ENCODE measurements at places on chromosomes 5 and 9. TPM values are rescaled to one million over a fixed set of nuclear protein-coding genes. Genes with fewer than 3 reads are reported as not detected.

DNA sequence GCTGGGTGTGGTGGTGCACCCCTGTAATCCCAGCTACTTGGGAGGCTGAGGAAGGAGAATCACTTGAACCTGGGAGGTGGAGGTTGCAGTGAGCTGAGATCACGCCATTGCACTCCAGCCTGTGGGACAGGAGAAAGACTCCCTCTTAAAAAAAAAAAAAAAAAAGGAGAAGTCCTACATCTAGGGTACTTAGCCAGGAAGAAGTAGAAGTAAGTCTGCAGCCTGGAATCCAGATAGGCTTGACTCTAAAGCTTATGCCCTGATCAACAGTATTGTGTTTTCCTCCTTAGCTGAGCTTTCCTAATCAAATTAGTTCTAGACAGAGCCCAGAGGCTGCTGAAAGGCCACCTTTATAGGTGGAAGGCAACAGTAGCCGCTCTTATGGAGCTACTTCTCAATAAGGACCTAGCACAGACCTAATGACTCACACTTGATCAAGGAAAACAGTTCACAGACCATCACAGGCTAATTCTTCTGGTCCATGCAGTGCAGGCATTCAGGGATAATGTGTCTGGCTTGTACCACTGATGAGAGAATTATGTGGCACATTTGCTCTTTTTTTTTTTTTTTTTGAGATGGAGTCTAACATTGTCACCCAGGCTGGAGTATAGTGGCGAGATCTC is 105.5 kb upstream of the KLF4 start:
- DNase-seq, result no peak

DNA sequence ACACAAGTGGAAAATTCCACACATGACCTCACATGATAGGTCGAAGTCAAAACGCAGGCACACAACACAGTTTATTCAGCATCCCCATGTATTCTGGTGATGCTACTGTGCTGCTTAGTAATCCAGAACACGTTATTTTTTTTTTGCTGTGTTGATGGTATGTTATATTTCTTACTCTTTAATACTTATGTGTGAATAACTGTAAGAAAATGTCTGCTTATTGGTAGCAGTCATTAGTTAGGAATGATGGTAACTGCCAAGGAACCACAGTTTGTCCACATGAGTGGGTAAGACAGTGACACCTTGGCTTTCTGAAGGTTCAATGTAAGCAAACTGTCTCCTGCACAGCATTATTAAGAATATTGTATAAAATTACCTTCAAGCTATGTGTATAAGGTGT is 107.7 kb upstream of the DAPK1 start:
- DNase-seq, result no peak

GRCh38 chr5:57190593-57190992 is 16.7 kb downstream of the GPBP1 start:
- DNase-seq, result no peak

Gene PAEP
- total RNA-seq, result not detected

Gene NUTM2G
- not detected for total RNA-seq

- DNase-seq, result no peak
Observed at GRCh38 chr5:142698447-142699183, 12.7 kb upstream of the FGF1 start.

DNA sequence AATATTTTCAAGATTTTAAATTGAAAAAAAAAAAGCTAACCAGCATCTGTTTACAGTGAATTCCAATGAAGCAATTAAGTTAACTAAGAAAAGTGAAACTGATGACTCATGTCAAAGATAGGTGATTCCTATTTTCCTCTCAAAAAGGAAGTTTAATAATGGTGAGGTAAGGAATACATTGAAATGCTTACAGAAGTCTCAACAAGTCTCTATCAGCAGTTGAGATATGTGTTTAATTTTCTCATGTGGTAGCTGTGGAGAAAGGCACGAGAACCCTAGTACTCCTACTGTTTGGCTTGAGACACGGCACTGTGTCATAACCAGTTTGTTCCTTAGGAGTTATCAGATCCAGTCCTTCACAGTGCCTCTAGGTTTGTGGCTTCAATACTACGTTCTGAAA is 114.5 kb downstream of the SLC25A46 start:
- DNase-seq, result peak; percentile 4

GRCh38 chr5:160152287-160152686 is 33.0 kb upstream of the PWWP2A start:
- DNase-seq, result no peak

- DNase-seq, result peak; percentile 78
Observed at GRCh38 chr9:20356403-20357036, 265.8 kb downstream of the MLLT3 start.

DNA sequence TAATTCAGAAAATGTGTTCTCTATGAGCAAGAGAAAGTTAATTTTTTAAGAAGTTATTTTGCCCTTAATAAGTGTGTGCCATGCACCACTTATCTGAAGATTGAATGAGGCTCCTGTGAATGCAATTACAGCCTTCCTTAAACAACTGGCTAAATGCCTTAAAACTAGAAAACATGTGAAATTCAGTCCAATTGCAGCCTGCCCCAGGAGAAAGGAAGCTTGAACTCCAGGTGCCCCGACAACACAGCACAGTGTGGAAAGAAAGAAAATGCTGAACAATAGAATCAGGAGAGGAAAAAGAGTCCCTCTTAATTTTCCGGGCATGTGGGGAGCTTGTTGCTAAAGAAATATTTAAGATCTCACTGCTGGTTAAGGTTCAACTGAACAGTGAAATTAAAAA is 8.8 kb downstream of the LHFPL2 start:
- no peak for DNase-seq

GRCh38 chr5:147446523-147446922 is 63.3 kb downstream of the DPYSL3 start:
- DNase-seq, result no peak

DNA sequence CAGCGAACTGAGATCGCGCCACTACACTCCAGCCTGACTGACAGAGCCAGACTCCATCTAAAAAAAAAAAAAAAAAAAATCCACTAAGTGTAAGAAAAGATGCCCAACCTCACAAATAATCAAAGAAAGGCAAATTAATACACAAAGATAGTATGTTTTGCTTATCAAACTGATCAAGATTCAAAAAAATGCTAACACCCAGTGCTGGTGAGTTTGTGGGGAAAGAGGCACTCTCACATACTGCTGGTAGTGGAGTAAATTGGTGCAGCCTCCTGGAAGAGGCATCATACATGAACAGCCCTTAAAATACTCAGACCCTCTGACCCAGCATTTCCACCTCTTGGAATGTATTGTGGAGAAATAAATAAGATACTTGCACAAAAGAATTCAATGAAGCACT is 70.2 kb upstream of the LMX1B start:
- DNase-seq, result no peak

GRCh38 chr9:93193388-93194220 is 9.7 kb downstream of the WNK2 start:
- no peak for DNase-seq

Gene OBP2A
- total RNA-seq, result not detected

DNA sequence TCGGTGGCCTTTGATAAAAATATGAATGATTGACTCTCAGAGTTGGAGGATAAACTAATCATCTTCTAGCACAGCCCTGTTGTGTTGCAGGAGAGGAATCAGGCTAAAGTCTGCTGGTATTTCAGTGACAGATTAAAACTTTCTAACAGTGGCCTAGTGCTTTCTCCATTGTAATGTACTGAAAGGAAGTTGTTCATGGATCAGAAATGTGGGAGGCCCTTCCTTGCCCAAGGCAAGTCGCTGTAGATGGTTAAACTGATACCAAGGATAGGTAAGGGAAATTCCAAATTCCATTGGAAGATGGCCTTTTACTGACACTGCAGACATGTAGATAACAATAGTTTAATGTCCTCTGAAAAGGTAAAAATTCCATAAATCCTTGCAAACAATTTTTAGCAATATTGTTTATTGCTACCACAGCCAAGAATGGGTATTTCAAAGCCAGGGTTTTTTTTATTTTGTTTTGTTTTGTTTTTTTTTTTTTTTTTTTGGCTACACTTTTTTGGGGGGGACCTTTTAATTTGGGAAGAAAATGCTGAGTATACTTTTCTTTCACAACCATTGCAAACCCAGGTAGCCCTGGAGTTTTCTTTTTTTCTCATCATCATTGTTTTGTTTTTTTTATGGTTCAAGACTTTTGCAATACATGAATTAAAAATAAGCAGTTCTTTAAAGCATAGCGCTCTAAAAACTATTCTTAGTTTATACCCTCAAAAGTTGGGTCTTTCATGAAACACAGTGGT is 35.5 kb downstream of the WDR36 start:
- DNase-seq, result peak; percentile 7

Gene EXOSC3
- 96.7 TPM for total RNA-seq

Measured in A172 (cell line).